ENCODE measurements at places on chromosomes 6 and 20.
A peak's percentile ranks its signal among the peaks of the same experiment; 100 is the strongest.

- no peak for DNase-seq
Measured at GRCh38 chr20:23349338-23350195, 1.0 kb upstream of the NXT1 start.

GRCh38 chr6:35287671-35288396, 9.8 kb upstream of the DEF6 start:
- DNase-seq, result no peak

GRCh38 chr20:47298624-47299023, 57.9 kb downstream of the ZMYND8 start:
- DNase-seq, result no peak

DNA sequence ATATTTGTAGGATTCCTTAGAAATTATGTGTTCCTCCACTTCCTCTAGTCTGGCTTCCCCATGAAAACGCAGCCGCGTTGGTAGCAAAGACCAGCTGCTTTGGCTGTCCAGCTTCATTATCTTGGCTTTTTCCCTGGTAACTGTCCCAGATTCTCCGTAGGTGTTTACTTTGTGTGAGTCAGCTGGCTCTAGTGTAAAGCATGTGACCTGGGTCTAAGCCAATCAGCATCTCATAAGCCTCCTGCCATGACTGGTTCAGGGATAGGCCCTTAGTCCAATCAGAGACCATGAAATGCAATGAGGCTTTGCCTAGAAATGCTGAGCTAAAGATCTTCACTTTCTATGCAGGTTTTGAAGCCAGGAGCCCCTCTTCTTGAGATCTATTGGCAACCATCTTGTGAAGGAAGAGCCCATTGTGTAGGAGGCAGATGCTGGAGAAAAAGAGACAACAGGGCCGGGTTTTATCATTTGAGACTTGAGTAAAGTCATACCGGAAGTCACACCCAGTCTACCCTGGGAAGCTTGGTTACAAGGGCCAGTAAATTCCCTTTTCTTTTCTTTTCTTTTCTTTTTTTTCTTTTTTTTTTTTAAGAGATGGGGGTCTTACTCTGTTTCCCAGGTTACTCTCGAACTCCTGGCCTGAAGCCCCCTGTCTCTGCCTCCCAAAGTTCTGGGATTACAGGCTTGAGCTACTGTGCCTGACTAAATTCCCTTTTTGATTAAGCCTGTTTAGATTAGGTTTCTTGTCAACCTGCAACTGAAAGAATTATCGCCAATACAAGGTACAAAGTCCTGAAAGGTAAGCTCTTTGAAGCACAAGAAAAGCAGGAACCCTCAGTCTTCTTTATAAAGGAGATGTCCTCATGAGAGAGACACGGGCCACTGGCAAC, 256.5 kb upstream of the RREB1 start:
- DNase-seq, result no peak

GRCh38 chr6:1815827-1816452, 206.2 kb downstream of the FOXC1 start:
- DNase-seq, result no peak

DNA sequence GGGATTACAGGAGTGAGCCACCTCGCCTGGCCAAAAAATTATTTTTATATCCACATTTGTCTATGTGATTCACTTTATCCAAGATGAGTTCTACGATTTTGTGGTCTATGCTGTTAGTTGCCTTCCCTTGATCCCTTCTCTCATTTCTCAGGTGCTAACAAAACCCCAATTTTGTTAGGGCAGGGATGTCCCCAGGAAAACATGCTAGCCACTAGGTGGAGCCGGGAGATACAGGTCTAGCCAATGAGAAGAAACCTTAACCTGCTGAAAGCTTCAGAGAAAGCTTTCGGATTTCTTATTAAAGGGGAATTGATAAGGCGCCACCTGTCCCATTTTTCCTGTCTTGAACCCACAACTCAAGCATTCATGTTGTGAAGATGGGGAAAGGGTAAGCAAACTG, 167.4 kb upstream of the OLIG3 start:
- DNase-seq, result peak; percentile 14

DNA sequence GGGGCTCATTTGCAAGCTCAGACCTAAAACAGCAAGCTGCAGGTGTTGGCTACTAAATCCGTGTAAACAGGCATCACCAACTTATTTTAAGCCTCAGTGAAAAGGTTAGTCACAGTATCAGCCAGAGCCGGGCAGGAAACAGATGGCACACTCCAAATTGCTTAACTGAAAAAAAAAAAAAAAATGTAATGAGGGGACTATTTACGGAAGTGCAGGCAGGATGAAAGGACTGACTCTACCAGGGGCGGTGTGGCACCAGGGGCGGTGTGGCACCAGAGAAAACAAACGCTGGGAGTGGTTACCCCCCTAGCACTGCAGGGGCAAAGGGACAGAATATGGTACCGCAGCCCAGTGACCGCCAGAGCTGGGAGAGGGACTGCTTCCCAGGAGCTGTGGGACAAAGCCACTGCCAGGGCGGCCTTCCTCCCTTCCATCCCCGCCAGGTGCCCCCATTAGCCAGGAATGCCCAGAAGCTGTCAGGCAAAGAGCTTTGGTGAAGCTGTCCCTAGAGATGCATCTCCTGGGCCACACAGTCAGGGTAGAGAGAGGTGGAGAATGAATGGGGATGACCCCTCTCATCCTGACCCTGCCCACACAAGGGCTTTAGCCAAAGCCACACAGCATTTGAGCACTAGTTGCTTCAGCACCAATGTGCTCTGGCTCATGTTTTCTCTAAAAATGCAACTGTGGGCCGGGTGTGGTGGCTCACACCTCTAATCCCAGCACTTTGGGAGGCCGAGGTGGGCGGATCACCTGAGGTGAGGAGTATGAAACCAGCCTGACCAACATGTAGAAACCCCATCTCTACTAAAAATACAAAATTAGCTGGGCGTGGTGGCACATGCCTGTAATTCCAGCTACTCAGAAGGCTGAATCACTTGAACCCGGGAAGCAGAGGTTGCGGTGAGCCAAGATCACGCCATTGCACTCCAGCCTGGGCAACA, 39.6 kb upstream of the GFOD1 start:
- peak; percentile 5 for DNase-seq

DNA sequence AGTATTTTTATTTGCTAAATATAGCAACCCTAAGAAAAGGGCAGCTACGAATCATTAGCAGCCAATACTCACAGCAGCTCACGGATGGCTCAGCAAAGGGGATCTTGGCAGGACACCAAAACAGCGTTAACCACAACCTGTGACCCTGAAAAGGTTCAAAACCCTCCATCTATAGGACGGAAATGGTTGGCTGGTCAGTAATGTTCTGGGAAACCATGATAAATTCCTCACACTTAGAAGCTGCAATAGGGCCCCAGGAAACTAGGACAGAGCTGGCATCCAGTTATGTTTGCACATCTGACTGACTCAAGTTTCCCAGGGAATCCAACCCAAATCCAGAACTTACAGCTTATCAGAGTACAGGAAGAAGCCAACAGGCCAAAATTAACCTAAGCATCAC, 30.9 kb upstream of the PTPRT start:
- DNase-seq, result no peak

Measured in activated naive CD4-positive, alpha-beta T cell (primary cell).